ENCODE measurements at places on chromosomes 13 and 19.

DNA sequence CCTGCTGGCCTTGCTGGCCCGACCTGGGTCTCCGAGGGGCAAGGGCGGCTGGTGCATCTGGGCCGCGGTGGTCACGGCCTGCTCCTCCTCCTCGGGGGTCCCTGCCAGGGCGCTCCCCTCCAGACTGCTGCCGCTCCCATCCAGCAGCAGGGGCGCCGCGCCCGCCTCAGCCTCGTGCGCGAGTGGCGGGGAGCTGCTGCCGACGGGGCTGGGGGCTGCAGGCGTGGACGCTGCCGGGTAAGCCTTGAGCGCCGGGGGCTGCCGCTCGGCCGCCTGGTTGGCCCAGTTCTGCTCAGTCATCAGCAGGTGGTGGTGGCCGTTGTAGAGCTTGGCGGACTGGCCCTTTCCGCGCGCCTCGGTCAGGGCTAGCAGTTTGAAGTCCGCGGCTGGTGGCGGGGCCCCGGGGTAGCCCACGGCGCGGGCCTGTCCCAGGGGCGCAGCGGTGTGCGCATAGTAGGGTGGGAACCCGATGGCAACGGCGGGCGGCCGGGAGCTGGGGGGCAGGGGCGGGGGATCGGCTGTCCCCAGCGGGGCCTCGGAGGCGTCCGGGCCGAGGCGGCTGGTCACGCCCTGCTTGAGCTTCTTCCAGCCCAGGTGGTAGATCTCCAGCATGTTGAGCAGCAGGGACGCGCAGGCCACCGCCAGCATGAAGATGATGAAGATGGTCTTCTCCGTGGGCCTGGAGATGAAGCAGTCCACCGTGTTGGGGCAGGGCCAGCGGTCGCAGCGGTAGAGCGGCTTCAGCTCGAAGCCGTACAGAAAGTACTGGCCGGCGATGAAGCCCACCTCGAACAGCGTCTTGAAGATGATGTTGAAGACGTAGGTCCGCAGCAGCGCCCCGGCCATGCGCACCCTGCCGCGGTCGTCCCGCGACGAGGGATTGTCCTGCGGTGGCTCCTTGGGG, 18.6 kb downstream of the GJA3 start:
- no peak for DNase-seq

GRCh38 chr19:53865918-53866864, 1.5 kb upstream of the MYADM start:
- peak; percentile 89 for DNase-seq

- no peak for DNase-seq
Measured at GRCh38 chr13:66714795-66715194, 515.3 kb downstream of the PCDH9 start.

DNA sequence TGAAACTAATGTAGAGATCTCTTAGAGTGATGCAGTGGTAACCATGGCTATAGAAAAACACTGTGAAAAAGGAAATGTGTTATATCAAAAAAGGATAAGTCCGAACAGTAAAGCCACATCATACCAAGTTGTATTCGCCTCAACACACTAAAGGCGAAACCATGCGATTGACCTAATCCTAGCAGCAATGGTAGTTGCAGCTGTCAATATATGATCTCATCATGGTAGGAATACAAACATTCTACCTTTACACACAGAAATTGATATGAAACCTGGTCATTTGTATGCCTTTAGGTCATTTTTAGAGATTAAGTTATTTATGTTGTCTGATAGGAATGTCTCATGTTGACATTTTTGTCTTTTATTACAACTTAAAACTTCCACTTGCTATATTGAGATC, 271.9 kb downstream of the SLITRK6 start:
- DNase-seq = no peak

GRCh38 chr19:7197119-7197759, 97.0 kb downstream of the INSR start:
- peak; percentile 98 for DNase-seq

GRCh38 chr13:110121422-110122083, 185.4 kb downstream of the COL4A1 start:
- no peak for DNase-seq

DNA sequence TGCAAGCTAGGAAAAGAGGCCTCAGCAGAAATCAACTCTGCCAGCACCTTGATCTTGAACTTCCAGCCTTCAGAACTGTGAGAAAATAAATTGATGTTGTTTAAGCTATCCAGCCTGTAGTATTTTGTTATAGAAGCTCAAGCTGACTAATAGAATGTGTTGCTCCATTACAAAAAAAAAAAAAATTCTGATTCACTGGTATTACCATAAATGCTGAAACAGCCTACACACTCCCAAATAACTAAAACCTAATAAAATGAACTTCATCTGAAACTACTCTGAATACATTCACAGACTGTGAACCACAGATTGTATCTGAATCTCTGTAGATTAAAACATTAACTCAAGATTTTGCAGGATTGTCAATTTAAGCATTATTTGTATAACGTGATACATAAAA, 49.5 kb downstream of the RAP2A start:
- no peak for DNase-seq

DNA sequence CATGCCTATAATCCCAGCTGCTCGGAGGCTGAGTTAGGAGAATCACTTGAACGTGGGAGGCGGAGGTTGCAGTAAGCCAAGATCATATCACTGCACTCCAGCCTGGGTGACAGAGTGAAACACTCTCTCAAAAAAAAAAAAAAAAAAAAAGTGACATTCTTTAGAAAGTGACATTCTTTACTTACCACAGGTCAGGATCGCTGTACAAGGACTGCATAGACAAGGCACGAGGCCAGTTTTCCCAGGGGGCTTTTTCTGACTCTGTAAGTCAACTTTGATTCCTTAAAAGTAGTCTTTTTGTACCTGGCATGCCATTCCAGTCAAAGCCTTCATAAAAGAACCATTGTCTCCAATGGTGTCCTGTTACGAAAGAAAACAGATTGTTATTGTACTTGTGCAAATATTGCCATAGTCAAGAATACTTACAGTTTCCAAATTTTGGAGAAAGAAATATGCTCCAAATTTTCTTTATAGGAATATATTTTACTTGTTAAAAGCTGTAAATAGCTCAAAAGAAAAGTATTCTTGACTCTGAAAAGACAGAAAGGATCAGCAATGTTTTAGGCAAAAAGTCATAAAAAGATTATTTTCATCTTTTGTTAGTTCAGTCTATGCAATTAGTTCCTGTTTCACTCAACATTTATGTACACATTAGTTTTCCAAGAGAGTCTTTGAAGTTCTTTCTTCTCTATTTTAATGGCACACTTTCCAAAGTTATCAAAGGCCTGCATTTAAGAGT, 39.3 kb downstream of the CEACAM1 start:
- no peak for DNase-seq

Measured in ascending aorta (tissue), 2 donors.